ENCODE measurements at places on chromosomes 1 and 21.

DNA sequence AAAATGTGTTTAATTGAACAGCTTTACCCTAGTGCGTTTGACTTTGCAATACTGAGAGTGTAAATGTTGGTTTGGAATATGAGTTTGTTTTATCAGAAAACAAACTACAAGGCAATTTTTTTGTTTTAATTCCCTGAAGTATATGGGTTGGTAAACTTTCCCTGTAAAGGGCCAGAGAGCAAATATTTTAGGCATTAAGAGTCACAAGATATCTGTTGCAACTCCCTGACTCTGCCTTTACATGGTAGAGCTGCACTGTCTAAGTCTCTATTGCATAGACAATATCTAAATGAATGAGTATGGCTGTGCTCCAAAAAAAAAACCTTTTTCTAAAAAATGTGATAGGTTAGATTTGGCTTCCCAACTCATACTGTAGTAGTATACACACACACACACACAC is 115.1 kb upstream of the PBX1 start:
- no peak for DNase-seq

DNA sequence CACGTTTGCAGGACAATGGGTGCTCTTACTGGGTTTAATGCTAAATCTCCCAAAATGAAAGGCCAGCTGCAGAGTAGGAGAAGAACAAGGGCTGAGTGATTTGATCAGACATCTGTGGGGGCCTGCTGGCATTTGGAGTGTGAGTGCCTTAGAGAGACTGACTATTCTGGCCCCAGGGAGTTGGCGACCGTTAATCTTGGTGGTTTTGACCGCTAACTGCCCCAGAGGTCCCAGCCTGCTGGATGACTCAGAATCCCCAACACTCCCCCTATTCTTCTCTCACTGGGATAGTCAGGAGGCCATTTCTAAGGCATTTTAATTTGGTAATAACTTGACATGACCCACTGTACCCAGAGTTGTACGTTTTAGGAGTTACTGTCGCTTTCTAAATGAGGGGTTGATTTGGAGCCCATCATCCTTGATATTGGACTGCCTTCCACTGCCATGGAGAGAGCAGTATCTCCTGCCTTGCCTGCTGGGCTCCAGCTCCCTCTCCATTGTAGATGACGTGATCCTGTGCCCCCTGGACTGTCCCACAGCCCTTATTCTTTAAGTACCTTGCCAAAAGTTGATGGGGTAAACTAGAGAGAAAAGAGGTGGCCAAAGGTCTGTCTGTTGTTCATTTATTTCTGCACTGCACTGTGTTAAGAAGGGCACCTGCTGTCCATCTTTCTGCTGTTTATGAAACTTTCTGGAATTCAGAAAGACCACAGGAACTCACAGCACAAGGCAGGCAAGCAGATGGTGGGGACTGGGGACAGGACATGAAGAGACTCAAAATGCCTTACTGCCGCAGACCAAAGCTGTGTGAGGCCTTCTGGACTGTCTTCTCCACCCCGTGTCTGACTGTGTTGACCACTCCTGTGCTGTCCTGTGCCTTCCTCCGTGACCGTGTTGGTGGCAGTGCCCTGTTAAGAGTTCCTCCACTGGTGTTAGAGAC is 98.2 kb upstream of the ARTN start:
- no peak for DNase-seq

DNA sequence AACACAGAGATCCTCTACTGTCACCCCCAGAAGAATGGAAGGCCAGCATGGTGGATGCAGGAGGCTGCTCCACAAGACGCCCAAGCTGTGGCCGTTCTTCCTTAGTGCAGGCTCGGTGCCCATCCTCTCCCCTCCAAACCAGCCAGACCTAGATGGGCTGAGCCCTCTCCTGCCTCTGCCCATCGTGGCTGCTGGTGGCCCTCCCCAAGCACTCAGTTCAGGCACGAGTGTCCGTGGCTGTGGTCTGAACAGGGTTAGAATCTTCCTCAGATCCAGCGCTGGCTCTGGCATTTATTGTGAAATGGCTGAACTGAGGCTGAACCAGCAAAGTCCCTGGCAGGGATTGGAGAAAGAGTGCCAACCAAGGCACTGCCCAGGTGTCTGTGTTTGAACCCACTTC is 59.5 kb downstream of the TRIM11 start:
- DNase-seq, result peak; percentile 17

DNA sequence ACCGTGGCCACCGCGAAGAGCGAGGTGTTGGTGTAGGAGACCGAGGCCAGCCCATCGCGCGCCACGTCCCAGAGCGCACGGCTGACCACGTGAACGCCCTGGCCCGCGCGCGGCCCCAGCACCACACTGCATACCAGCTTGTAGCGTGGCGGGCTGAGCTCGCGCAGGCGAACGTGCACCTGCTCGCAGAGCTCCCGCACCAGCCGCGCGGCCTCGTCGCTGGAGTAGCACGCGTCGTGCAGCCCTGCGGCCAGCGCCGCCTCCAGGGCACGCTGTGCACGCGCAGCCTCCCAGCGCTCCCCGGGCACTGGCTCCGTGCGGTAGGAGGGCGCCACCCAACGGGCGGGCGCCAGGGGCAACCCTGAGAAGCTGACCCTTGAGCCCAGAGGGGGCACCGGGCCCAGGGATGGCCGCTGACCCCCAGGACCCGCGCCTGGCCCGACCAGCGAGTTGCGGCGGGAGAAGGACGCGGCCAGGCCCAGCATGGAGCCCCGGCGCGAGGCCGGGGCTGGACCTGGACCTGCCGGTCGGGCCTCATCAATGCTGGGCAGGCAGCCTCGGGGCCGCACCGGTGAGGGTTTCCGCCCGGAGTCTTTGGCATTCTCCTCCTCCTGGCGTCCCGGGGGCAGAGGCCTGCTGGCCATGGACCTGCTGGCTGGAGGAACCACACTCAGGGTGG is 987 bp downstream of the DYNLT4 start:
- DNase-seq, result peak; percentile 70

DNA sequence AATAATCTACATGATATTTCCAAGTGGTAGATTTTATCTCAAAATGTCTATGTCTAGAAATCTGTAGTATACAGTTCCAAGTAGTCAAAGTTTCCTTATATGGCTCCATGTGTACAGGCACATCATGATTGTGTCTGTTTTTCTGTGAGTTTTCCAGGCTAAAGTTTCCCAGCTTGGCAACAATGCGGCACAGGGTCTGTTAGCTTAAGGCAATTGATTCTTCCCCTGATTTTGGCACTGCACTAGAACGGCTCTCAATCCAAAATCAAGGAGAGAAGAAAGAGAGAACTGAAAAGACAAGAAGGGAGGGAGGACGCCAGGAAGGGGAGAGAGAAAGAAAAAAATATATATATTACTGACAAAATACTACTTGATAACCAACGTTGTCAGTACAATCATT is 193.9 kb upstream of the SNX7 start:
- DNase-seq, result no peak

GRCh38 chr1:181383695-181384094 is 99.6 kb upstream of the CACNA1E start:
- no peak for DNase-seq

DNA sequence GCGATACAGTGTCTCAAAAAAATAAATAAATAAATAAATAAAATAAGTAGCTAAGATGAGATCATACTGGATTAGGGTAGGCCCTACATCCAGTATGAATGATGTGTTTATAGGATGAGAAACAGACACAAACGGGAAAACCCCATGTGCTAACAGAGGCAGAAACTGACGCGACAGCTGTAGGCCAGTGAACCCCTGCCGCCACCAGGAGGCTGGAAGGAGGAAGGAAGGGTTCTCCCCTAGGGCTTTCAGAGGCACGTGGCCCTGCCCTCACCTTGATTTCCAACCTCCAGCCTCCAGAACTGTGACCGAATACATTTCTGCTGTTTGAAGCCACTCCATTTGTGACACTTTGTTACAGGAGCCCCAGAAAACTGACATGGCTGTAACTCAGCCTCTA is 38.5 kb downstream of the CHD5 start:
- DNase-seq, result no peak

DNA sequence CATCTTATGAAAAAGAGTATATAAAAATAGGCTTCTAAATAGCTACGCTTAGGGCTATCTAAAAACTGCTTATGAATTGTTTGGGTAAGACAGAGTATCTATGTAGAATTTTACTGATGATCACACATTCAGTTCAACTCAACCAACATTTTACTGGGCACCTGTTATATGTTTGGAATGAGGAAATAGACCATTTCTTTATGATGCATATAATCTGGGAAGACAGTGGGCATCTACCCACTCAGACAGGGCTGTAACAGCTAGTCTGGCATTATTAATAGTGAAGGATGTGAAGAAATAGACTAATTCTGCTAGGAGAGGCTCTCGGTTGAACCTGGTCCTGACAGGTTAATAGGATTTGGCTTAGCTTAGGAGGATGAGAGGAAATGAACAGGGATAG is 56.9 kb downstream of the TIAM1 start:
- no peak for DNase-seq

Data from sigmoid colon (tissue), 7 donors.